ENCODE measurements at places on chromosomes 3 and 15.

DNA sequence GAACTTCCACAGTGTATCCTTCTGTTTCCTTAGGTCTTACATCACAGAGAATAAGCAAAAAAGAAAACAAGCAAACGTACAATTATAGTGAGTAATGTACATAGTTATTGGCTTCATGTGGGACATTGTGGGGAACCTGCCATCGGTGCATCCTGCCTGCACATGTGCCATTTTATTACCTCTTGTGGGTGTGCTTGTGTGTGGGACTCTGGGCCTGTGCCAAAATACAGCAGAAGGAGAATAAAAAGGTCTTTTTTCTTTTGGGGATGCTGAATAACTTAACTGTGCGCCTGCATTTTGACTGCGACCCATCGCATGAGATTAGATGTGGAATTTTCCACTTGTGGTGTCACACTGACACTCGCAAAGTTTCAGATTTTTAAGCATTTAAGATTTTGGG, 169.6 kb upstream of the DCBLD2 start:
- no peak for DNase-seq

DNA sequence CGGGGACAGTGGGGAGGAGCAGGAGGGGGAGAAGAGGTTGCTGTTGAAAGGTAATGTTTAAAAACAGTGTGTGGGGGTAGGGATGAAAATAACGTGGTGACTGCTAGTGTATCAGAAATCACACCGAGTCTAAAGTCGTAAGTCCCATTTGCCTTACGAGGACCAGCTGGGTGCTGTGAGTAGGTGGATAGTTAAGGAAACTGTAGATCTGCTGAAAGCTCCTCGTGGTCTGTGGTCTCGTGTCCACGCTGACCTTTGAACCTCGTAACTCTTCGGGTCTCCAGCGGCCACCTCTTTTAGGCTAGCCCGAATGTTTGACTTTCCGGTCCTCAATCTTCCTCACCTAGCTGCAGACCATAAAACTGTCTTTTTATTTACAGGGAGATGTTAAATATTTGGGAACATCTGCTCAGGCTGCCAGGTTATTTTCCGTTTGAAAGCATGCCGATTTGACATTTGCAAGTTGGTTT, 29.3 kb upstream of the ST3GAL6 start:
- no peak for DNase-seq

- no peak for DNase-seq
Observed at GRCh38 chr15:66965201-66965900, 100.1 kb upstream of the SMAD3 start.

- no peak for DNase-seq
Observed at GRCh38 chr15:49154799-49155109, 645 bp downstream of the COPS2 start.

DNA sequence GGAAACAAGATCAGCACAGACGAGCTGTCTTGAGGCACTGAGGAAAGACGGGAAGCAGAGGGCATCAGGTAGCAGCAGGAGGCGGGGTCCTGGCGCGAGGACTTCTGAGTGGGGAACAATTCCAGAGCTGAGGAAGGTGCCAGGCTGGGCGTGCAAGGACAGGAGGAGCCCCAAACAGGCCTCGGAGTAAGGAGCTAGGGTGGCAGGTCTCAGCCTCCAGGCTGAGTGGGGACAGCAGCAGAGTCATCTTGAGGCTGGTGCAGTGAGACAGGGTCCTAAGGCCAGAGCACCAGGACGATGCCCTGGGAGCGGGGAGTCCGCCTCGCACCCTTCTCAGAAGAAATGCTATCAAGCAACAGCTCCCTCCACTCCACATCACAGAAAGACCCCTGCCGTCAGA, 78.4 kb downstream of the PCSK6 start:
- no peak for DNase-seq

DNA sequence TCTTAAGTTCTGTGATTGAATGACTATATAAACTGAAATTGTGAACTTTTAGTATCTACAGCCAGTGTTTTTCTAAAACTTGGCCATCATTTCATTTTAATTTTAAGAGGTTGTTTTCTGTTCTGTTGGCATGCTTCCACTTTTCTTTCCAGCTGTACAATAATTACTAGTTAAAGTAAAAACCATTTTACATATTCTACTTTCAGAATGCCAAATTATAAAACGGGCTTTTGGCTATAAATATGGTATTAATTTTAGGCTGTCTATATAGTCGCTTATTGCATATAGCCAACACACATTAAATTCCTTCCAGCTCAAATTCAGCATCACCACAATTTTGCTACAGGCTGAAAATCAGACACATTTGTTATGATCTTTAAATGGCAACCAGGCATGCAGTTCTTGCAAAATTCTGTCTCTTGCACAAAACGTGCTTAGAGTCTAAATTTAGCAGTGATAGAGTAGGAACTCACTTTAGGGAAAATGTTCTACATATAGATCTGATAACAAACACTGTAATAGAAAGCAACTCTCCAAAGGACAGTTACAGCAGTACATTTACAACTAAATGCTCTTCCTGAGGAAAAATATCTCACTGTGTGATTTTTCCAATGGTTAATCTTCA, 81.1 kb downstream of the BTD start:
- DNase-seq, result no peak

- DNase-seq, result no peak
Observed at GRCh38 chr3:63168179-63168578, 109.9 kb upstream of the SYNPR start.

DNA sequence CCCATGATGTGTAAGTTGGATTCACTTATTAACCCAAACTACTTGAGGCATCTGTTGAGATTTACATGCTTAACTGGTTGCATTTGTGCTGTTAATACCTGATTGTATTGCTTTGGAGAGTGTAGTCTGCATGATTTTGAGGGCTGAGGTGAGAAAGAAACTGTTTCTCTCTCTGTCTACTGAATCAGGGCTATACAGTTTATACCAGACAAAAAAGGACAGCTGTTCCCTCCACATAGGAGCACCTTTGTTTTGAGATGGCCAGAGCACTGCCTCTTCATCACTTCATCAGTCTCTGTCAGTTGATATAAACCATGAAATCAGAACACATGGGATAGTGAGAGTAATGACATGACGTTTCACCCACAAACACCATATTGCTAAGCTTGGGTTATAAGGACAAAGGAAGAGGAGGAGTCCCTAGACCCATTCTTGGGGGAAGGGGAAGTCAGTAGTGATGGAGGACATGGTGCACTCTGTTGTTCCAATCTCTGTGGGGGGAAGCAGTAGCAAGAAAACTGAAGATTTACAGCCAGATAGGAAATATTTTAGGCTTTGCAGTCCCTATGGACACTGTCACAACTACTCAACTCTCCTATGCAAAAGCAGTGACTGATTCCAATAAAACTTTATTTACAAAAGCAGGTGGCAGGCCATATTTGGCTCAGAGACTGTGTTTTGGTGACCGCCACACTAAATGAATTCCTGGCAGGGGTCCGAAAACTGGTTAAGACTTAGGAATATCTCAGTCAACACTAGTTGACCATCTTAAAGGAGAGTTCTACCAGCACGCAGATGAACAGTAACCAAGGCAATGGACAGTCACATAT, 123.9 kb upstream of the NR2E3 start:
- DNase-seq, result no peak

- DNase-seq, result no peak
Observed at GRCh38 chr15:101424984-101425383, 64.5 kb downstream of the PCSK6 start.

- DNase-seq, result no peak
Observed at GRCh38 chr15:55778932-55779331, 36.0 kb upstream of the PRTG start.

GRCh38 chr15:26235864-26236263, 372.7 kb upstream of the ATP10A start:
- DNase-seq, result no peak

DNA sequence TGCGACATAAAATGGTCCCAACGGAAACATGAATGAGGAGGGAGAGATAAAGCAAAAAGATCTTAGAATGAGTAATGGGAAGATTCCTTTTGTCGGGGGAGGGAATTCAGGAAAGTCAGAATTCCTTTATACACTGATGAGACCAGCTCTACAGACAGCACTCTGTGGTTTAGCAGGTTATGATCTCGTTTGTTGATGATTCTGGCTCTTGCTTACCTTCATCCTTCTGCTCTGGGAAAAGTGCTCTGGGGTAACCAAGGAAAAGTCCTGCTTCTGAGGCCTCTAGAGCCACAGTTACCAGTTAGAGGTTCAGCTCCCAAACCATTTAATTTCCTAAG, 150.7 kb upstream of the NR2E3 start:
- DNase-seq, result no peak

DNA sequence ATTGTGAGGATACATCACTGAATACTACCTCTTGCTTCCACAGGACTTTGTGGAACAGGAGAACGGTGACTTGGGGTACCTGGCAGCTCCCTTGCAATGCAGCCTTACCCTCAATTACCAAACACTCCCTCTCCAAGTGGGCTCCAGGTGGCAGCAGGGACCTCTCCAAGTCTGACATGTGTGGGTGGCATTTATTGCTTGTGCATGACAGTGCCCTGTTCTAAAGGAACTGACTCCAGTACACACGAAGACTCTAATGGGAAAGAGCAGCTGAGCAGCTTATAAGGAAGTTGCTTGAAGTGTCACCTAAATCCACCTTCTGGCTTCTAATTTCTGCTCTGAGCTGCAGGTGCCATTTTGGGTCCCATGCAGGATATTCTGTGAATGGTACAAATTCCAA, 174.1 kb upstream of the SLCO3A1 start:
- DNase-seq, result no peak

GRCh38 chr3:5489536-5489935, 302.0 kb downstream of the EDEM1 start:
- no peak for DNase-seq

GRCh38 chr15:67573194-67573593, 30.7 kb downstream of the MAP2K5 start:
- no peak for DNase-seq

DNA sequence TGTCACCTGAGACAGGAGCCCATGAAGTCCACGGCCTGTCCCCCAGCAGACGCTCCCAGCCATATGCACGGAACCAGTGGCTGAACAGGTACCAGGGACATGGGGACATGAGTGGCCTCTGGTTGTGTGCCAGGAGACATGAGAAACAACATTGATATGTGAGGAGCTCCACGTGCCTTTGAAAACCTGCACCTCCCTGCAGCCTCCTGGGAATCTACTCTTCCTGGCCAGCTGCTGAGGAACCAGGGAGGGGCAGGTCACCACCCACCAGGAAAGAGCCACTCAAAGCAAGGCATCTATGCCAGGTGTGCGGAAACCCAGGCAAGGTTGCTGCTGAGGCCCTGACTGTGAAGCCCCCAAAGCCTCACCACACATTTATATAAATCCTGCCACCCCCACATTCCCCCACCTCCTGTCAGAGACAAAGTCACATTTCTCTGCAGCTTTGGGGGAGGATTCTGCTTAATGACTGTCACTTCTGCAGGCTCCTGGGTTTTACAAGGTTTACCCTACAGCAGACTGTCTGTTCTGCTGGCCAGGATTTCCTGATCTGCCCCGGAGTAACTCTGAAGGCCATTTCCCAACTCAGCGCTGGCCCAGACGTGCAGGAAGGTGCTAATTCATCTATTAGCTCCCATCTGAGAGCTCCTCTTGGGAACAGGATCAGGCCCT, 110.8 kb downstream of the ADCY5 start:
- DNase-seq, result no peak

DNA sequence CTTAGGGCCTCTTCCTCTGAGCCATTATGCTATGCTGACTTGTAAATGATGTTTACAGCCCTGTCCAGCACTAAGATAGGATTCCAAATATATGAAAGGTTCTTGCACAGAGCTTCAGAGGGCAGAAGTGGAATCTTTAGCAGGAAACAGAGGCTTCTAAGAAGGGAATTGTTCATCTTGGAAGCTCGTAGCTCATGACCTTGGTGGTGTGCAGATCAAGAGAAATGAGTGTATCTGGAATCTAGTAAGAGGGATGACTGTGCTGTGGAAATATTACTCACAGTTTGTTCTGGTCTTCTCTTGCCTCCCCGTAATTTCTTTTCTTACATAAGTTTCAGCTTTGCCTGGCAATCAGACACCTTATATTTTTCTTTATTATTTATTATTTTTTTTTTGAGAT, 175.8 kb downstream of the SPATA16 start:
- no peak for DNase-seq

GRCh38 chr3:9809239-9809614, 835 bp upstream of the TTLL3 start:
- DNase-seq, result no peak

GRCh38 chr3:25007974-25008658, 419.9 kb upstream of the RARB start:
- DNase-seq, result no peak

GRCh38 chr3:107704477-107704876, 181.7 kb downstream of the BBX start:
- no peak for DNase-seq

GRCh38 chr15:64267331-64267973, 88.5 kb downstream of the CSNK1G1 start:
- no peak for DNase-seq

DNA sequence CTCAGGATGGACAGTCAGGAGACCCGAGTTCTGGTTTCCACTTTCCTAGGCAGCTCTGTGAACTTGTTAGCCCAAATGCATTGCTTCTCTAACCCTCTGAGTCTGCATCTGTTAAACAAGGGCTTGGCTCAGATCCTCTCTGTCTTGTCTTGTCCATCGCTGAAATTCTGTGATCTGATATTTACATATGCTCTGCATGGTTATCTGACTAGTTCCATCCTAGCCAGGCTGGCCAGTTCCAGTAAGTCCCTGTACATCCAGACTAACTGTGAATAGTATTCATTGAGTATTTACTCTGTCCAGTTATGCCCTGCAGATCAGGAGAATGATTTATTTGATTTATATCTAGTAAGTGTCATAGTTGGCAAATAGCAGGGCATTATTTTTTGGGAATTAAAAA, 27.0 kb upstream of the SV2B start:
- no peak for DNase-seq

DNA sequence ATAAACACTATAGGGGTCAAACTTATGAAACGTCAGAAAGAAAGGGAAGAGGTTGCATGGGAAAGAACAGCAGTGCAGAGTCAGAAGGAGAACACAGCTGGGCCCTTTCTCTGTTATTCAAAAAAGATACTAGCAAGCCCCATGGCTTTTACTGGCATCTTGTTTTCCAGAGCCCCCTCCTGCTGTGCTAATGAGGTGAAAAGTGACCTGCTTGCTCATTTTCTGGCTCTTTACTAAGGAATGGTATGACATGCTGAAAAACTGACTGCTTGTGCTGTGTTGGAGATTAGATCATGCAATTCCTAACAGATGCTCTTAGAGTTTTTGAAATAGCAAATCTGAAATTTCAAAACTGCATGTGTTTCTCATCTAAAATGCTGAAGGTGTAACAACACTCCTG, 541.6 kb upstream of the ALCAM start:
- no peak for DNase-seq
